Spleen (tissue), 13 donors: ENCODE measurements at places on chromosomes 16 and 17.

DNA sequence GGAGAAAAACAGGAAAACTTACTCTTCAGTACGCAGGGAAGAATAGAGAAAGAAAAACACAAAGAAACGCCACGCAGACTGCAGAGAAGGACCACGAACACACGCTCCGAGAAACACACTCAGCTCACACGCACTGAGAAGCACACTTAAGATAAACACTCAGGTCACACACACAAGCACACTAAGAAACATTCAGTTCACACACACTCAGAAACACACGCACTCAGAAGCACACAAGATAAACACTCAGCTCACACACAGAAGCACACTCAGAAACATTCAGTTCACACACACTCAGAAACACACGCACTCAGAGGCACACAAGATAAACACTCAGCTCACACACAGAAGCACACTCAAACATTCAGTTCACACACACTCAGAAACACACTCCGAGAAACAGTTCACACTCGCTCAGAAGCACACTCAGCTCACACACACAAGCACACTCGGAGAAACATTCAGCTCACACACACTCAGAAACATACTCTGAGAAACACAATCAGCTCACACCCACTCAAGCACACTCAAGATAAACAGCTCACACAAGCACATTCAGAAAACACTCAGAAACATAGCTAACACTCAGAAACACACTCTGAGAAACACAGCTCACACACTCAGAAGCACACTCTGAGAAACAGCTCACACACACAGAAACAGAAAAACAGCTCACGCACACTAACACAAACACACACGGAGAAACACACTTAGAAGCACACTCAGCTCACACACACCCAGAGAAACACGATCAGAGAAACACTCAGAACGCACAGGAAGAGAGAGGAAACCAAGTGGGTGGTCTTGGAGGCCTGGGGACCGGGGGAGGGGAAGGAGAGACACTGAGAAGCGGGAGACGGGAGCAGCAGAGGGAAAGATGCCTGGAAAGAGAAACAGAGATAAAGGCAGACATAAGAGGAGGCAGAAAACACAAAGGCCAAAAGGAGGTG lies 908 bp downstream of the TMEM98 start:
- no peak for DNase-seq

DNA sequence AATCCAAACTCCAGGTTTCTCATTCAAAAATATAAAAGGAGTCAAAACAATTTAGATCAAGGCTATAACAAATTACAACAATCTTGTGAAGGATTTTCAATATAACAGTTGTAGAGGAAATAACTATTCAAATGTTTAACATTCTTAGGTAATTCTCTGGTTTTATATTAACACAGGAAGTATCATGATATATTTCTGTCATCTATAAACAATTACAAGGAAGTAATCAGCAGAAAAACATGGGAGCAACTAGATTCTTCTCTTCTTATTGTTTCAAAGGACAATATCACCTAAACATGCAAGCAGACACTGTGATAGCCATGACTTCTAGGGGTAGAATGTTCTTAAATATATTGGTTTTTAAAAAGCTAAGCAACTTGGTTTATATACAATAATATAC lies 49.9 kb downstream of the FBXL20 start:
- no peak for DNase-seq

GRCh38 chr17:77724876-77725615 lies 233.5 kb upstream of the TNRC6C start:
- DNase-seq, result no peak

DNA sequence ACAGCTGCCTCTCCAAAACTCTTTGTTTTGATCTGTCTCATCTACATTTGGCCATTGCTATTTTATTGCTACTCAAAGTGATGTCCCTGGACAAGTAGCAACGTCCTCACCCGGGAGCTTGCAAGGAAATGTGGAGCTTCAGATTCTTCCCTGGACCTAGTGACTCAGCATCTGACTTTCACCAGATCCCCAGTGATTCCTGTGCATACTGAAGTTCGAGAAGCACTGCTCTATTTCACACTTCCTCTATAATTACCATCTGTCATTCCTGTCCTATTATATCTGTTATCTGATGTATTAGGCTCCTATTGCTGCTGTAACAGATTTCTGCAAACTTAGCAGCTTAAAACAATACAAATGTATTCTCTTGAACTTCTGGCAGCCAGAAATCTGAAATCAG lies 28.5 kb upstream of the VAT1L start:
- DNase-seq, result no peak

DNA sequence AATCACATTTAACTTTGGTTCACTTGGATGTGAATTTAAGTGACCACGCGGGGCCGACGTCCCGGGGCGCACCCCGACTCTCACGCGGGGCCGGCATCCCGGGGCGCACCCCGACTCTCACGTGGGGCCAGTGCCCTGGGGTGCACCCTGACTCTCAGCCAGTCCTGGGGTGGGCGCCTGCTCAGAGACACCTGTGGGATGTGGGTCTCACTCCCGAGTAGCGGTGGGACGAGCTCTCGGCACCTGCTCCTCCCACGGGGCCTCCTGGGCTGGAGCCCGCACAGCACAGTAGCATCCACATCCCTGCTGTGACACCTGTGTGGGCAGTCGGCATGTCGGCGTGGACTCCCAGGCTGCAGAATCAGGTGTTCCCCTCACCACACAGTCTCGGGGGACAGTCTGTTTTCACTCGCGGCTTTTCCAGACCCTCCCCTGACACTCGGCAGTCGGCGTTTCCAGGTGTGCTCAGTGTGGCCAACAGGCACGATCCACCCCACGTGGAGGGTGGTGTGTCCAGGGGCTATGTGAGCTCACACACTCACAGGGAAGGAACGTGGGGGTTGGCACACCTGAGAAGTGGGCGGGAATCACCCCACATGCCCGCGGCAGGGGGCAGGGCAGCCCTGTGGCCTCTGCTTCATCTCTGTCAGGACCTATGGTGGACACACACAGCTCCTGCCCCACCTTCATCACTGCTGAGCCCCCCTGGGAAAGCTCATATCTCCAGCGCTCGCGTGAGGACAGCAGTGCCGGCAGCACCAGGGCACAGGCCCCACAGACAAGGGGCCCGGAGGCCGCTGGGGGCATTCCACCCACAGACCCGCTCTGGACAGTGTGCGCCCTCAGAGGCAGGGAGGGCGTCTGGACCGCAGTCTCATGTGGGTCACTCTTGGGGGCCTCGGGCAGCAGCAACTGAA lies 51.8 kb downstream of the LMF1 start:
- peak; percentile 61 for DNase-seq

DNA sequence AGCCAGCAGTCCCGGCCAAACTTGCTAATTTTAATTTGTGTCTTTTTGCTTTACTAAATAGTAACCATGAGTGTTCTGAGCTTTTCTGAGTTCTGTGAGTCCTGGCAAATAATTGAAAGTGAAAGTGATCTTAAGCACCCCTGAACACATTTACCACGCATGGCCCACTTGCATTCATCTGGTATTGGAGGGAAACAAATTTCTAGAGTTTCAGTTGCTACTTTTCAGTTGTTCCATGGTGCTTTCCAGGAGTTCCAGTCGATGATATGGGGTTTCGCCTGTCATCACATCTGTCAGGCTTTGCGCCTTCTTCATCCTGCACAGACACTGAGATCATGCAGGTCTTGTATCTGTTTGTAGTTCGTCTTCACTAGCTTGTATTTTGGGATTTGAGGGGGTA lies 44.1 kb downstream of the CRLF3 start:
- no peak for DNase-seq

DNA sequence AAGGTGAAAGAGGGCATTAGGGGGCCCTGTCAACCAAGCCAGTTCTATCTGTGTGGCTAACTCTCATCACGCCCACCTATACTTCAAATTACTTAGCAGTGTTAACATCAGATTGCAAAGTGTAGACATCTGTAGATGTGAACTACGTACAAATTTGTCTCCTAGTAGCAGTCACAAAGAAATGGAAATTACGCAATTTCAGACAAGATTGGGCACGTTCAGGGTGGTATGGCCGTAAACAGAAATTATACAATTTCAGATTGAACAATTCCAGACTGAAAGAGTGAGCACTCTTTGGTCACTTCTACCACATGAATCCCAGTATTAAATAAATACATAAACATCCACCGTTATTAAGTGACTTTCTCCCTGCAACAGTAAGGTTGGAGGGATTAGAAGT lies 592.7 kb upstream of the PSMD7 start:
- no peak for DNase-seq

GRCh38 chr17:19275457-19276127 lies 38.4 kb downstream of the EPN2 start:
- DNase-seq, result peak; percentile 6

- DNase-seq, result no peak
Observed at GRCh38 chr17:69418535-69418934, 4.0 kb downstream of the MAP2K6 start.

DNA sequence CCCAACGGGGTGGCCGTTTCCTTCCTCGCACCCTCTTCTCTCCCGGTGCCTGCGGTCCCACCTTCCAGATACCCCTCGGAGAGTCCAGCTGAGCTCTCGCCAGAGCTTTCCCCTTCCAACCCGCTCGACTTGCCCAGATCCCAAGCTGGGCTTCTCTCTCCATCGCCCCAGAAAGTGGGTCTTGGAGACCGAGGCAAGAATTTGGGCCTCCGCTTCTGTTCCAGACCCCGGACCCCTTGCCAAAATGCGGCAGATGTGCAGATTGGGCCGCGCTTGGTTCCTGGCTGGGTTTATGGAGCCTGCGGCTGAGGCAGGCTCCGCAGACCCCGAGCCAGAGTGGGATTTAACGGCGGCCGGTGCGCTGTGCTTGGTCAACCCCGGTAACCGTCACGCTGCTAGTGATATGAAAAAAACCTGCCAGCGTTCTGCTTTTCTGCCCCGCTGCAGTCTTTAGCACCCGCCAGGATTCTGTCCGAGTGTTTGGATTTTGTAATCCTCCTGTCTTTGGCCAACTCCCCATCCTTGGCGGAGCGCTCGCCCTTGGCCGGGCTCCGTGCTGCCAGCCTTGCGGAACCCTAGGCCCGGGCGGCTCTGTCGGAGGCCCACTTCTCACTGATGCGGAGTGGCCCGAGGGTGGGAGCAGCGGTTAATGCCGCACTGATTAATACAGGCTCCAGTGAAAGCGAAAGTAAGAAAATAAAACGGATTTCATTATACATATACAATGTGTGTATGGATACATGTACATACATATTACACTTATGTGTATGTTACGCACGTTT lies 754 bp upstream of the SLFN11 start:
- DNase-seq, result peak; percentile 90

- no peak for DNase-seq
Observed at GRCh38 chr16:21038197-21038596, 112.4 kb downstream of the DNAH3 start.

DNA sequence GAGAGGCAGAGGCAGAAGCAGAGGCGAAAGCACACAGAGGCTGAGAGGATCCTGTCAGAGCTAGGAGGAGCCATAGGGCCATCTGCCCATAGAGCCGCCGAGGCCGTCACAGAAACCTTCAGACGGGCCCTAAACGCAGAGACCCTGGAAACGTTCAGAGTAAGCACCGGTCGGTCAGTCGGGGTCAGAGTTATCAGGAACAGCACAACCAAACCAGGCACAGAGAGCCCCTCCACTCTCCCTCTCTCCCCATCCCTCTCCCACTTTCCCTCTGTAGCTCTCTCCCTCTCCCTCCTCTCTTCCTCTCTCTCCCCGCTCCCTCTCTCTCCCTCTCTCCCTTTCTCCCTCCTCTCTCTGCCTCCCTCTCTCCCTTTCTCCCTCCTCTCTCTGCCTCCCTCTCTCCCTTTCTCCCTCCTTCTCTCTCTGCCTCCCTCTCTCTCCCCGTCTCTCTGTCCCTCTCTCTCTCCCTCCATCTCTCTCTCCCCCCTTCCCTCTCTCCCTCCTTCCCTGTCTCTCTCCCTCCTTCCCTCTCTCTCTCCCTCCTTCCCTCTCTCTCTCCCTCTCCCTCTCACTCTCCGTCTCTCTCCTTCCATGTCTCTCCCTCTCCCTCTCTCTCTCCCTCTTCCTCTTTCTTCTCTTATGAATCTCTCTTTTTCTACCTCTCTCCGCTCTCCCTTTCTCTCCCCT lies 138.9 kb downstream of the C16orf95 start:
- DNase-seq, result no peak

DNA sequence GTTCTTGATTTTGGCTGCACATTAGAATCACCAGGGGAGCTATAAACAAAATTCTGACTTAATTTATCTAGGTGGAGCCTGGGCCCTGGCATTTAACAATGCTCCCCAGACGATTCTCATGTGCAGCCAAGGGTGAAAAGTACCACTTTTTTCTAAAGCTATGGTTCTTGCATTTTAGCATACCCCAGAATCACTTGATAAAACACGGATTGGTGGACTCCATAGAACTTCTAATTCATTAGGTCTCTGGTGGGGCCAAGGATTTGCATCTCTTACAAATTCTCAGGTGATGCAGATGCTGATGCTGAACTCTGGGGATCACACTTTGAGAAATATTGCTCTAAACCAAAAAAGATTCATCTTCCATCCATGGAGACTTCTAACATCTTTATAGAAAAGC lies 74.5 kb downstream of the RPGRIP1L start:
- DNase-seq, result no peak

DNA sequence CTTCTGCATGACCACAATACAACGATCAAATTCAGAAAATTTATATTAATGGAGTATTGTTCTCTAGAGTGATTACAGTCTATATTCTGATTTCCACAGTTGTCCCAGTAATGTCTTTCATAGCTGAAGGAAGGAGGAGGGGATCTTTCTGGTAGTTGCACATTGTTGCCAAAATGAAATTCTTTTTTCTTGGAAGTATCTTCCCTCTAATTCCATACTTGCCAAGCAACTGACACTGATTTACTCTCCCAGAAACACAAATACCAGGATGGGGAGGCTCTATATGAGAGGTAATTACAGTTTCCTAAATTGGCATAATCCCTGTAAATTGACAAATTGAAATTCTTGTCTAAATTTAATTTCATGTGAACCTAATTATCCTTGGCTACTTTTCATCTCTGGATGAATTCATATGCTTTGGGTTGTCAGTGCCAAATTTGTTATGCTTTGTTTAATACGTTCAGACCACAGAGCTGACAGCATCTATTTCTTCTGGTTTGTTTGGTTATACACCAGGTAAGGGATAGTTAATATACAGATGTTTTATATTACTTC lies 30.0 kb downstream of the NOL11 start:
- DNase-seq, result no peak

DNA sequence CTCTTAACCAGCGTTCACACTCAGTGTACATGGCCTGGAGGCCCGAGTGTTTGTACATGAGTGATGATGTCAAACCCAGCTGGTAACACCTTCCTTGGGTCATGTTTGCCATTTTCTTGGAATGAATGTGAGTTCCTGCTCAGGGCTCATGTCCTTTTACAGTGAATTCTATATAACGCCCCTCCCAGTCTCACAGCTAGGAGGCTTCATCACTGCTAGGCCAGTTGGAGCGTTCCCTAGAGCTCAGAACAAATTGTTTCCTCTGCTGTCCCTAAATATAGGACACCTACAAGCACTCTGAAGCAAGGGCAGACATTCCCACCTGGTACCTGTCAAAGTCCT lies 5.5 kb downstream of the TIMM22 start:
- DNase-seq, result no peak
